NCI-H526 (cell line): ENCODE measurements at places on chromosomes 2 and 18.

- DNase-seq = no peak
Observed at GRCh38 chr18:39341129-39341528, 1775.5 kb upstream of the CELF4 start.

GRCh38 chr2:43737097-43737854 is 36.6 kb upstream of the DYNC2LI1 start:
- DNase-seq = no peak

- no peak for DNase-seq
Observed at GRCh38 chr18:49845629-49846360, 32.5 kb upstream of the ACAA2 start.

DNA sequence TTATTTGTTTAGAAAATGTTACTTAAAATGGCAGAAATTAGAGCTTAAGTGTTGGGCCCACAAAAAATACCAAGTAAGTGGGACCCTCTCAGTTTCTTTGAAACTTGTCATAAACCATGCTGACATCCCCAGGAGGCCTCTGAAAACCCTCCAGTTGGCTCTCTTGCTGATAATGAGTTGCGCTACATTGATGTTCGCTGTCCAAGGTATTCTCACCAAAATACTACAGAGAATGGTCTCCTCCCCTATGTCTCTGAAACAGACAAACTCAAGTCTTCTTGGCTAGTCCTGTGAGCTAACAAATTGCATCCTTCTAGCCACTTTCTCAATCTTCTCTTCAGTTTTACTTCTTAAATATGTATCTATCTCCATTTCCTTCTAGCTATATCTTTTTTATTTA is 669.4 kb downstream of the IRS1 start:
- no peak for DNase-seq

GRCh38 chr18:77033575-77033974 is 99.0 kb downstream of the MBP start:
- DNase-seq = no peak

GRCh38 chr18:72673242-72673641 is 129.1 kb upstream of the CBLN2 start:
- no peak for DNase-seq

- DNase-seq = no peak
Observed at GRCh38 chr2:195442458-195443175, 214.4 kb upstream of the SLC39A10 start.

GRCh38 chr2:30709516-30709915 is 97.7 kb downstream of the CAPN13 start:
- no peak for DNase-seq

- no peak for DNase-seq
Observed at GRCh38 chr2:8502316-8502715, 179.5 kb upstream of the ID2 start.

DNA sequence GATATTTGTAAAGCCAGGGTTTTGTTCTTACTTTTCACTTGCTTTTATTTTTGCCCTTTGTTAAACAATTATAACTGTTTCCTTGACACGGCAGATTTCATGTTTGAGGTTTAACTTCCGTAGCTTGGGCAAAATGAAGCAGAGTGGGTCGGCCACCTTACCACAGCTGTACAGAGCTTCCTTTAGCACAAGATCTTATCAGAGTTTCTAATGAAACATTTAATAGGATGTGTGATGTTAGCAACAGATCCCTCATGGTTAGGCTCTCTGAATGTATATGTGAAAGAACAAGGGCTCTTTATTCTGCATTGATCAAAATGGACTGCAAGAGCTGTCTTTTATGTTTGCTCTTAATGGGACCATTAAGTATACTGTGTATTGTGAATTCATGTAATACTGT is 22.3 kb downstream of the RNF125 start:
- no peak for DNase-seq

DNA sequence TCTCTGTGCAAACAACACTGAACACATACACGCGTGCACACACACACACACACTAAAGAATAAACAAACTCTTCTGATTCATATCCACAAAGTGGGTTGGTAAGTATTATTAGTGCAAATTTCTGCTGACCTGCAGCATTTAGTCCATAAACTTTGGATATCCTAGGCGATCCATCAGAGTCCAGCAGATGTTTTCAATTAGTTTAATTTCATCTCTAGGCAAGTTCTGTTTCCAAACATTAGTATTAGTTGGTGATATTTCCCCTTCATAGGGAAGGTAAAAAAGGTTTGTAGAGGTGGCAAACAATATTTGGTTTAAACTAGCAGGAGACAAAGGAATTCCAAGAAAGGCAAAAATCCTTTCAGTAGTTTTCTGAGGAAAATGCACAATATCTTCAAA is 5.7 kb downstream of the DSEL start:
- DNase-seq = no peak

DNA sequence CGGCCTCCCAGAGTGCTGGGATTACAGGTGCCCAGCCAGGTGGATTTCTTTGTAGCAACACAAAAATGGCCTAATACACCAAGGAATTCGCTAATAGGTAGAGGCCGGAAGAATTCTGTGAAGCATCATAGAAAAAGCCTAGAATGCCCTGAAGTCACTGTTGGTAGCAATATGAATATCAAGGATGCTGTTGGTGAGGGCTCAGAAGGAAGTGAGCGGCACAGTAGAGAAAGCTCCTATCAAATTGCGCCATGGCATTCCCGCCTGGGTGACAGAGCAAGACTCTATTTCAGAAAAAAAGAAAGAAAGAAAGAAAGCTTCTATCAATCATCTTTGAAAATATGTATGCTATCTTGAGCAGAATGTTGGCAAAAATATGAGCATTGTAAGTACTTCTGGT is 23.8 kb downstream of the GALNT5 start:
- no peak for DNase-seq

GRCh38 chr18:48934723-48935432 is 15.9 kb downstream of the SMAD7 start:
- DNase-seq = no peak

GRCh38 chr2:2735041-2735440 is 404.0 kb upstream of the MYT1L start:
- no peak for DNase-seq

DNA sequence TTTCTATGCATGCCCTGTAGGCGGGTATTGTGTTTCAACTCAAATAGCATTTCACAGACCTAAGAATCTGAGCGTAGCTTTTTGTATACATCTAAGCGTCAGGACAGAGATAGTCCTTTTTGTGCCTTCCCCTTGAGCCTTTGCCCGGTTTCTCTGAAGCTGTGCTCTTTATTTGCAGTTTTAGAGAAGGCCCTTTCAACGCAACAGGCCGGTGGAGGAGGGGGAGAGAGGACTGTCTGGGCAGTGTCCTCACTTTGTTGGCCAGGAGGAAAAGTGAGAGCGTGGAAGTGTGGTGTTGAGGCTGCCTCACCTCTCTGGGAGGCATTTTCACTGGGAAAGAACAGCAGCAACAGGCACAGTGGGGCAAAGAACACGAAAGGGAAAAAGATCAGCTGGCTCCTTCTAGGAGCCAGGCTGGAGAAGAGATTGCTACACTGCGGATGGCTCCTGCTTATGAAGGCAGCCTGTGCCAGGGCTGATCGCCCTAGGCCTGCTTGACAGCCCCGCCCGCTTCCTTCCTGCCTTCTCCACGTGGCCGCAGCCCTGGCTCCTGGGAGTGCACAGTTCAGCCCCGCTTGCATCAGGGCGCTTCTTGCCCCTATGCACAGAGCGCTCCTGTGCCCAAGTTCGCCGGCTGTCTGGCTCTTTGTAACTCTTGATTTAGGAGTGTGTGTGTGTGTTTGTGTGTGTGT is 195.6 kb upstream of the POU3F3 start:
- no peak for DNase-seq

DNA sequence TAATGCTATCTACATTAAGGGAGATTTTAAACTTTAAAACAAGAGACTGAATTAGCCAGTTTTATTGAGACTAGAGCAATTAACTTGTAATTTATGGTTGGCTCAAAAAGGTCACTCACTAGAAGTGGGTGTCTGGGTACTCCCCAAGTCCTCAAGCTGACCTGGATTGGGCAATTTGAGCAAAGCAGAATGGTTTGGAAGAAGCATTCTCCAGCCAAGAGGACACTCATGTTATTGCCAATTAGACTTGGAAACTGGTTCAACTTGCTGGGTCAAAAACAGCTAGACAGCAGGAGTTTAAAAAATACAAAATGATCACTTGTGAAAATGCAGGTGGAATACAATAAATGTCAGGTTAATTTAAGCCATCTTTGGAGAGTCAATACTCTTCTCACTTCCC is 29.5 kb upstream of the MYO1B start:
- no peak for DNase-seq

DNA sequence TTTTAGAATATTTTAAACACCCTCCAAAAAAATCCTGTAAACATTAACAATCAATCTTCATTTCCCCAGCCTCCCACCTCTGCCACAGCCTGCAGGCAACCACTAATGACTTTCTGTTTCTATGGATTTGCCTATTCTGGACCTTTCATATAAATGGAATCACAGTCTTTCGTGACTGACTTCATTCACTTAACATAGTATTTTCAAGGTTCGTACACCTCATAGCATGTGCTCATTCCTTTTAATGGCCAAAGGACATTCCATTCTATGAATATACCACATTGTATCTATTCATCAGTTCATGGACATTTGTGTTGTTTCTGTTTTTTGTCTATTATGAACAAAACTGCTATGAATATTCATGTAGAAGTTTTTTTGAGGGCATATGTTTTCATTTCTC is 48.5 kb downstream of the NAT8 start:
- no peak for DNase-seq

- DNase-seq = no peak
Observed at GRCh38 chr2:121002597-121002996, 266.9 kb downstream of the GLI2 start.

DNA sequence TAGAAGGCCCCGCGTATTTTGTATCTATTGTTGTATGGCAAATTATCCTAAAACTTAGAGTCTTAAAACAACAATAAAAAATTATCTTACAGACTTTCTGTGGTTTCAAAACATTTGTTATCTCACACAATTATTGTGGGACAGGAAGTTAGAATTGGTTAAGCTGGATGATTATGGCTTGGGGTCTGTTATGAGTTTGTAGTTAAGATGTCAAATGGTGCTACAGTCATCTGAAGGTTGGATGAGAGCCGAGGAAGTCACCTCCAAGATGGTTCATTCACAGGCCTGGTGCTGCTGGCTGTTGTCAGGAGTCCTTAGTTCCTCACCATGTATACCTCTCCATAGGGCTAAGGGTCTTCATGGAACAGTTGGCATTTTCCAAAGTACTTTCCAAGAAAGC is 175.6 kb upstream of the FANCL start:
- DNase-seq = no peak

GRCh38 chr2:173596244-173596643 is 241.6 kb downstream of the CDCA7 start:
- no peak for DNase-seq

- DNase-seq = peak; percentile 42
Observed at GRCh38 chr2:235502336-235502735, 8.5 kb downstream of the AGAP1 start.

DNA sequence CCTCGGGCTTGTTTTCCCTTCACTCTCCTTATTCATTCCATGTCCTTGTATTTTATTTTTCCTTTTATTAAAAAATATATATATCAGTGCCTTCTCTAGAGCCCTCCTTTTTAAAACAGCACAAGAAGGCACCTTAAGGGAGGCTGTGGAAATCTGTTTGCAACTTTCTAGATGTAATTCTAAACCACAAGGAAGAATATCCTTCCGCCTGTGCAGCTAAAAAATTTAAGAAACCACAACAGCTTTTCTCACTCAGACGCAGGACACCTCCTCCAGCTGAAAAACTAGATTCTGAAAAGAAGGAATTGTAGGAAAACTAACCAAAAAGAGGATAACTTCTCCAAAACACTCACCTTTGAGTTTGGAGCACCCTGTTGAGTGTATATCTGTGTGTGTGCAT is 142.2 kb downstream of the BCL11A start:
- DNase-seq = no peak

DNA sequence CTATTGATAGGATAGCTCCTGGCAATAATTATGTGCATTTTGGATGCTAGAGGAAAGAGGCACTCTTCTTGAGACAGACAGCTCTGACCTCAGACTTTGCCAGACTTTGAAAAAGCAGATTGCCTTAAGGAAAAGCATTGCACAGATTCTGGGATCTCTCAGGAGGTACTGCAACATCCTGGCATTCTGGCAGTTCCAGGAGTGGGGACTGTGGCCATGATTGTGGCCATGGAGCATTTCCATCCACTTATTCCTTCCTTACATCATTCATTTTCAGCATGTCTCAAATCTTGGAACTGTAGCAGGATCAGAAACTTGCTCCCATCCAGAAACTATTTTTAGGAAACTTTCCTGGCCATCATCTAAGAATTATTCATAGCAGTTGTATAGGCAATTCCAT is 144.9 kb upstream of the FOSL2 start:
- DNase-seq = no peak

GRCh38 chr18:75554644-75555185 is 127.2 kb upstream of the SMIM21 start:
- no peak for DNase-seq

DNA sequence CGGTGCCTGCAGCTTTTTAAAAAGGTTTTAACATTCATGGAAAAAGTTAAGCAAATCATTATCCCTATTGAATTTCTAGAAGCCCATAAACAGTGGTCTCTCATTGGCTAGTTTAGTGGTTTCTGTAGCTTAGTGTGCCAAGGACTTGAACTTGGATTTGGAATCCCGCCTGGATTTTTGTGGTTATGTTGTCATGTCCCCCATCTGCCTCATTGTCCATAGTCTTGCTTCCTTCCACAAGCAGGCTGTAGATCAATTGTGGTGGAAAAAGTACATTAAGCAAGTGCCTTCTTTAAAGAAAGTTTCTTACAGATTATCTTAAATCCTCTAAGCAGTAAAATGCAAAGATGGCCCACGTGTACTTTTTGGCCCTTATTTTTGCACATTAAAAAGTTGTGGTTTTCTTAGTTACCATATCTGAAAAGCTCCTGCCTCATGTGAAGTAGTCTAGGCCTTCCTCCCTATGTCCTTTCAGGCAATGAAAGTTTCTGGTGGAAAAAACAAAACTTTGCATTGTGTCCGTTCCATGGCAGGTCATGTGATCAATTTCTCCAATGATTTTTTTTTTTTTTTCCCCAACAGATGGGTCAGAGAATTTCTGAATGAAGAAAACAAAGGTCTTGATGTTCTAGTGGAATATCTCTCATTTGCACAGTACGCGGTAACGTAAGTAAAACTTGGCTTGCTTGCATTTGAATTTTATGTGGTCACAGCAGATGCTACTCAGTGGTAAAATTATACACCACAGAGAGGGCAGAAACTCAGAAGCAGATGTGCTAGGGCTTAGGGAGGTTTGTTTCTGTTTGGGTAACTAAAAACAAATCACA is 158.9 kb downstream of the PRPF40A start:
- DNase-seq = peak; percentile 57

GRCh38 chr2:196263181-196263747 is 91.9 kb upstream of the STK17B start:
- DNase-seq = peak; percentile 22

GRCh38 chr2:128692895-128693742 is 374.5 kb upstream of the HS6ST1 start:
- no peak for DNase-seq
